Stimulated activated CD8-positive, alpha-beta memory T cell treated with anti-CD3 and anti-CD28 coated beads, Interleukin-7, amount 100 ng/mL, for 1 hour (primary cell): ENCODE measurements at places on chromosomes 12 and 14.

- DNase-seq = no peak
Observed at GRCh38 chr12:18595412-18595811, 142.4 kb downstream of the PLCZ1 start.

DNA sequence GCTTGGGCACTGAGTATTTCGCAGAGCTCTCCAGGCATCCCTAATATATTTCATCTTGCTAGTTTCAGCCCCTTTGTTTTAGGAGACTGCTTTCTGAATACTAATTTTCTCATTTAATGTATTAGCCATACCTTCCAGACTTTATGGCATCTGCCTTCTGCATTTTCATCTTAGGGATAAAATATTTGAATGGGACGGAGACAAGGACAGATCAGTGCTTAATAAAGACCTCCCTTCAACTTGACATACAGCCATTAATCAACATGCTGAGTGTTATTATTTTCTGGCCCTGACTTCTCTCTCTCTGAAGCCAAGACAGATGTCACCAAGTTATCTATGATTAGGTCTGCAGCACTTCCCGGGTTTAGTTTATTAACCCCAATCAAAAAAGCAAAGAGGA lies 42.4 kb downstream of the CACNA2D4 start:
- no peak for DNase-seq

- DNase-seq = no peak
Observed at GRCh38 chr12:108337235-108338223, 1.6 kb downstream of the CMKLR1 start.

GRCh38 chr12:13215056-13215455 lies 18.5 kb downstream of the EMP1 start:
- DNase-seq = no peak

GRCh38 chr12:49369411-49370145 lies 2.3 kb downstream of the SPATS2 start:
- no peak for DNase-seq

GRCh38 chr12:3335078-3335487 lies 155.9 kb upstream of the PRMT8 start:
- no peak for DNase-seq

DNA sequence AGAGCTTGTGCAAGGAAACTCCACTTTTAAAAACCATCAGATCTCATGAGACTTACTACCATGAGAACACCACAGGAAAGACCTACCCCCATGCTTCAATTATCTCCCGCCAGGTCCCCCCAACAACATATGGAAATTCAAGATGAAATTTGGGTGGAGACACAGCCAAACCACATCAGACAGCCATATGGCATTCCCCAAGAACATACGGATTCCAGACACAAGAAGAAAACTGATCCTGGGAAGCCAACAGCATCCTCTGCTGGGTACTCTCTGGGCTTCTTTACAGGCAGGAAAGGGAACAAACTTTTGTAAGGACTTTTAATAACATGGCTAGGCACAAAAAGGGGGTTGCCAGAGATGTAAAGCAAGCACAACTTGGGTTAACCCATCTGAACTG lies 127.2 kb downstream of the TMEM132C start:
- DNase-seq = no peak

GRCh38 chr12:3170423-3171194 lies 93.4 kb downstream of the TSPAN9 start:
- DNase-seq = no peak

DNA sequence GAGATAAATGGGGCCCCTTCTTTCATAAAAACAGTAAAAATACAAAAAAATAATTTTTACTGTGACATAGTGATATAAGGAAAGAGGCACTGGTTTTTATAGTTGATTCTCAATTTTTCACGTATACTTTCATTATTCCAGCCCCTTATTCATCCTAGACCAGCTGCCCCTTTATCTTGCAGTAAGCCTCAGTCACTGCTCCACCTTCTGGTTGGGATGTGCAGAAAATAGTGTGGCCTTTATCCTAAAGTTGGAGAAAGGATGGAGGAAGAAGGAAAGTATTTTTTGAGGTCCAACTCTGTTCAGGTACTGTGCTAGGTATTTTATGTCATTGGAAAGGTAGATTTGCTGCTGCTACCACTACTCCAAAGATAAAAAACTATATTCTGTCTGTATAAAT lies 172.7 kb downstream of the ANO6 start:
- DNase-seq = no peak

DNA sequence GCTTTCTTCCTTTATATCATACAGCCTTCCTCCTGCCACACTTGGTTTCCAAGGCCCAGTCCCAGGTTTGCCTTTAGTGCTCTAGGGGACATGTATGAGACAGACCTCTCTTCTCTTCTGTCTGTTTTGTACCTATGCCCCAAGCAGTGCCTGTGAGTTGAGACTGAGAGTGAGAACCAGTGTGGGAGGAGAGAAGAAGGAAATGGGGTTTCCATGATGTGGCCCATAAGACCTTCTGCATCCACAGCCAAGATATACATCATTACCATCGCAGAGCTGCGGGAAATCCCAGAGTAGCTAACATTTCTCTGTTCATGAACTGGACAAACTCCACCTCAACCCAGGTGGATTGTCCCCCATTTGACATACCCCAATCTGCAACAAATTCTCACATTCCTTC lies 2.8 kb downstream of the TESPA1 start:
- no peak for DNase-seq

GRCh38 chr14:100149851-100150611 lies 9.4 kb downstream of the DEGS2 start:
- DNase-seq = no peak

DNA sequence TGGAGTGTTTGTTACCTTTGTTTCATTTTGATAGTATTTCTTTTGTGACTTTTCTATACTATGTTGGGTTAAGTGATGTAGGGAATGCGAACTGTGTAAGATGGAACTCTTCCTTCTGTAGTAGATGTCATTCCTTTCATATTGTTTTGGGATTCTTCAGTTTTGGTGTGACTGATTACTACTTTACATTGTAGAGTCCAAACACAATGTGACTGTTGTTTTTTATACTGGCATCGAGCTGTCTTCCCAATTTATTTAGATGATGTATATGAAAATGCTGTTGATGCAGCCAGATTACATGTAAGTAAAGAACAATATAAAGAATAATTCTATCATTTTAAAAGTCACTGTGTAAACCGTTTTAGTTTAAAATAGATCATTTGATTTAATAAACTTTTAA lies 34.7 kb downstream of the WASHC4 start:
- no peak for DNase-seq

DNA sequence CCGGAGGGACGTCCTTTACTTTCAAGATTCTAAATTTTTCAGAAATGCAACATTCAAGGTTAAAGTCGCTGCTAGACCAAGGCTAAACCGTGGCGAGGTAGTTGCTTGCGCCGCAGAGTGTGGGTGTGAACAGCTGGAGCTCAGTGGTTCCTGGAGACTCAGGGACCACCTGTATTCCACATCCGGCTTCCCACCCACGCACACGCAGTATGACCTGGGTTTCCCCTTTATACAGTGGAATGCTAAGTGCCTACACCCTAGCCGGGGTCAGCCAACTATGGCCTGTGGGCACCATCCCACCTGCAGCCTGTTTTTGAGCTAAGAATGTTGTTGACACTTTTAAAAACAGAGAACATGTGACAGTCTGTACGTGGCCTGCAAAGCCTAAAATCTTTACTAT lies 42.9 kb upstream of the TESC start:
- no peak for DNase-seq

DNA sequence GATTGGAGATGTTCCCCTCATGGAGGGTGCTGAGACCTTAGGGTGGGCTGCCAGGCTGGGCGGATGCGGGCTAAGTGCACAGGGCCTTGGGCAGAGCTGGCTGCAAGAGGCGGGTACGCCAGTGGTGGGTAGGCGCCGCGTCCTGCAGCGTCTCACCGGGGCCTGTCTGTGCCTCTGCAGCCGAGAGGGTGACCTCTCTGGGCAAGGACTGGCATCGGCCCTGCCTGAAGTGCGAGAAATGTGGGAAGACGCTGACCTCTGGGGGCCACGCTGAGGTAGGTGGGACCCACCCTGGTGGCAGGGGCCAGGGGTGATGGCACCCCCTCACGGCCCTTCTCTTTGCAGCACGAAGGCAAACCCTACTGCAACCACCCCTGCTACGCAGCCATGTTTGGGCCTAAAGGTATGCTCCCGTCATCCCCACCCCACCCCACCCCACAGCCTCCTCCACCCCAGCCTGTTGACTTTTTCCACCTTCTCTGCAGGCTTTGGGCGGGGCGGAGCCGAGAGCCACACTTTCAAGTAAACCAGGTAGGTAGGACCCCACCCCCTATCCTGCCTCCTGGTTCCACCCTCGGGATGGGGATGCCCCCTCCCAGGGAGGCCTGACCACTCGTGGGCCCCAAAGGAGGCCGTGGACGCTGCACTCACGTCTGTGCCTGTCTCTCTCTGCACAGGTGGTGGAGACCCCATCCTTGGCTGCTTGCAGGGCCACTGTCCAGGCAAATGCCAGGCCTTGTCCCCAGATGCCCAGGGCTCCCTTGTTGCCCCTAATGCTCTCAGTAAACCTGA lies 1.5 kb downstream of the CRIP1 start:
- no peak for DNase-seq

DNA sequence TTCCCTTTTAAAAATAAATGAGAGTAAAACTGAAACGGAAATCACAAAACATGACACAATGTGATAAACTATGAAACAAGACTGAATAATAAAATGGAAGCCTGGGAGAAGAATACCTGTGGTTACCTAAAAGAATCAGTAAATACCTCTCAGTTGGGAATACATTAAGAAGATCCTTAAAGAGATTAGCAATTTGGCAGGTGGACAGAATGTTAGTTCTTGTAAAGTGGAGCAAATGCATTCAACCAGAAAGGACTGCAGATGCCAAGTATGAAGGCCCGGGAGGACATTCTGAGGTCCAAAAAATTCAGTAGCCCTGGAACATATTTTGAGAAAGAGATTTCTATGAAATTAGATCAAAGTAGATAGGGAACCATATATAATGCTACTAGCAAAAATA lies 861.3 kb upstream of the SEL1L start:
- DNase-seq = no peak

DNA sequence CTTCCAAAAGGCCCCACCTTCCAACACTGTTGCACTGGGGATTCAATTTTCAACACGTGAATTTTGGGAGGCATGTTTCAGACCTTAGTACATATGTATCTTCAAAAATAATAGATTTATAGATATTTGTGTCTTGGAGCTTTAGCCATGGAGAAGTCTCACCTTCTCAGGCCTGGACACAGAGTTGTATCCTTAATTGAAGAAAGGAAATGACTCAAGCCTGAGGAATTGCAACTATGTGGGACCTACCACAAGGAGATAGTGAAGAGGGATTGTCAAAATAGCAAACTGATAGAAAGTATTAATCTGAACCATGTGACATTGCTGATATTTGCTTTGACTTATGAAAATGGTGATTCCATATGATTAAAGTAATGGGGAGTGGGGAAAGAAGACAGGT lies 89.8 kb downstream of the ACSS3 start:
- DNase-seq = no peak

DNA sequence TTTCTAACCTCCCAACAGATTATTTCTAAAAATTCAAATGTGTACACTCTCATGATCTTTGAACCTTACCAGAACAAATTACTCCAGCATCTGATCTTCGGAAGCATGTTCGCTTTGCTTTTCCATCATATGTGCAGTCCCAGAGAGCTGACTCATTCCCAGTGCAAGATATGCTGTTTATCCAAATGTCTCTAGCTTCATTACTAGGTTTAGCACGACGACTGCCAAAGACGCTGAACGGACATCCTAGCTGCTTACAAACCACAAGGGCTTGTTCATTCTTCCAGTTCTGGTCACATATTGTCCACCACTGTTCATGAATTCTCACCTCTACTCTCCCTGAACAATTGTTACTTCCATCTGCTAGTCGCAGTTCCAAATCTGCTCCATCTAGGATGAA lies 40.5 kb downstream of the CD163L1 start:
- DNase-seq = no peak

- no peak for DNase-seq
Observed at GRCh38 chr12:46455648-46456352, 83.2 kb upstream of the SLC38A2 start.

DNA sequence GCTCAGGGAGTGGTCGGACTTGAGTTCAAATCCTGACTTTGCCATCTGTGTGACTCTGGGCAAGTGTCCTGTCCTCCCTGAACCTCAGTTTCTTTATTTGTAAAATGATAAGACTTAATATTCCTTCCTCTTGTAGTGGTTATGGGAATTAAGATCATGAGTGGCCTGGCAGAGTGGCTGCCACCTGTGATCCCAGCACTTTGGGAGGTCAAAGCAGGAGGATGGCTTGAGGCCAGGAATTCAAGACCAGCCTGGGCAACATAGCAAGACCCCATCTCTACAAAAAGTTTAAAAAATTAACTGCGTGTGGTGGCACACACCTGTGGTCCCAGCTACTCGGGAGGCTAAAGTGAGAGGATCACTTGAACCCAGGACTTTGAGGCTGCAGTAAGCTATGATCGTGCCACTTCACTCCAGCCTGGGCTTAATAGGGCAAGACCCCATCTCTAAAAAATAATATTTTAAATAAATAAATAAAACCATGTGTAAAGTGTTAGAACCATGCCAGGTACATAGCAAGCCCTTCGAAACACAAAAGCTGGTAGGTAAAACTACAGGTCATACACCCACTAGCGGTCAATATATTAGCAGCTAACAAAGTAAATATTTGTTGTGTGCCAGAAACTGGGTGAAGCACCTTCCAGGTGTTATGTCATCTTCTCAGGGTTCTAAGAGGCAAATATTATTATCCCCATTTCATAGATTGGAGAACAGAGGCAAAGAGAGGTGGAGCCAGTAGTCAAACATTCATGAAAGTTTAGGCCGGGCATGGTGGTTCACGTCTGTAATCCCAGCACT lies 17.4 kb upstream of the MAP1LC3B2 start:
- DNase-seq = no peak

DNA sequence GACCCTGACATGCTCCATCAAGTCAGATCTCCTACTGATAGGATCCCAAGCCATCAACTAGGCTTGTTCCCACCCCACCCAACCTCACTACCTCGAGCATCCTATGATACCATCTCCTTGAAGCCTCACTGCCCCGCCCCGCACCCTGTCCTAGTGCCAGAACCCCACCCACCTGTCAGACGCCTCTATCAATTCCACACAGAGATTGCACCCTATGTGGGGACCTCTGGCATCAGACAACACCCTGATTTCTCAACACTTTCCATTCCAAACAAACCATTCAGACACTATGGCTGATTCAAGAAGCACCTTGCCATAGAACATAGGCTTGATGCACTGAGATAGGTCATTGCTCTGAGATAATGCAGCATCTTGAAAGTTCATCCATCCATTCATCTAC lies 3.1 kb upstream of the GLTP start:
- no peak for DNase-seq

- no peak for DNase-seq
Observed at GRCh38 chr14:100239211-100239839, 381 bp downstream of the YY1 start.
